Dorsolateral prefrontal cortex (tissue), 122 donors: ENCODE measurements at places on chromosomes 16 and 17.
A peak's percentile ranks its signal among the peaks of the same experiment; 100 is the strongest.

DNA sequence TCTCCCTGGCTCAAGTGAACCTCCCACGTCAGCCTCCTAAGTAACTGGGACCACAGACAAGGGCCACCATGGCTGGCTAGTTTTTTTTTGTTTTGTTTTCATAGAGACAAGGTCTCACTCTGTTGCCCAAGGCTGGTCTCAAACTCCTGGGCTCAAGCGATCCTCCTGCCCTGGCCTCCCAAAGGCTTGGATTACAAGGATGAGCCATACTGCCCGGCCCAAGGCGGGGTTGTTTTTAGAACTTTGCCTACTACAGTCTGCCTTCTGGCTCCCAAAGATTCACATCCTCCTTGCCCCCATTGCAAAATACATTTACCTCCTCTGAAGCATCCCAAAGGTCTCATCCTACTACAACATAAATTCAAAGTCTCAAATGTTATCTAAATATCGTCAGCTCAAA lies 49.5 kb upstream of the PHOSPHO1 start:
- no peak for DNase-seq

DNA sequence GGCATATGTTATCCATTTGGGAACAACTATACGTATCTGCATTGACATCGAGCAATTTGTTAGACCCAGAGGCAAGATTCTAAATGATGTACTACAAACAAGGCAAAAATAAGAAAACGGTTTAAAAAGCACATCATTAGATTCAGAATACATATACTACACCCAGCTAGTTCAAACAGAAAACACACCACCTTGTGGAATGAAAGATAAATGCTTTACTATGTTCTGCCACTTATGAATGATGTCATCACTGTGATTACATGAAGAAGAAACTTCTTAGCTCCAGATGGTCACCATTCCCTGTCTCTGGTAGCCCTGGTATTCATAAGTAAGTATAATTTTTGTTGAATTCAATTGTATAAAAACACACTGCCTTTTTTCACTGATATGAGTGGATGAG lies 7.8 kb downstream of the NACA2 start:
- DNase-seq = no peak

DNA sequence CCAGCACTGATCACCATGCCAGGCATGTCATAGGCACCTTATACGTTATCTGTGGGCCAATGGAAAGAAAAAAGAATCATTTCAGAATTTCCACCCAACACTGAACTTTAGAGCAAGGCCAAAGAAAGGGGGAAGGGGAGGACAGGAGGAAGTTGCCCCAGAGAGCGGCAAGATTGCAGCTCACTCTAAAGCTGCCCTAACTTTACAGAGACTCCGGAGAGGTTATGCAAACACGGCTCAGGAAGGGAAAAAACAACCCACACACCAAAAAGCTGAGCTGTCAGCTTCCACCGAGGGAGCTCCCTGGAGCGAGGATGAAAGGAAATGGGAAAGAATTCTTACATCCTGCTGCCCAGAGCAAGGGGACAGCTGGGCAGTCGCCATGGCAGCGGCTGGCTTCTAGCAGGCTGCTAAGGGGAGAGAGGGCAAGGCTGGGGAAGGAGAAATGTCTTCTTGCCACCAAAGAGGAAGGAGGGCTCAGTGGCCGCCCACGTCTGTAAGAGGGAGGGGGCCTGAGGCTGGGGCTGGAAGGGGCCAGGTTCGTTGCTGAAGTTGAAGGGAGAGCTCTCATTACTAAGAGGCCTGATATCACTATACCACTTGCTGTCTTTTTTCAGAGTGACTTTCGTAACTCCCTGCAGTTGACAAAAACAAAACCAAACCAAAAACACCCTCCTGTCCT lies 18.2 kb downstream of the COTL1 start:
- no peak for DNase-seq

- DNase-seq = no peak
Observed at GRCh38 chr17:80498920-80499410, 22.6 kb upstream of the NPTX1 start.

DNA sequence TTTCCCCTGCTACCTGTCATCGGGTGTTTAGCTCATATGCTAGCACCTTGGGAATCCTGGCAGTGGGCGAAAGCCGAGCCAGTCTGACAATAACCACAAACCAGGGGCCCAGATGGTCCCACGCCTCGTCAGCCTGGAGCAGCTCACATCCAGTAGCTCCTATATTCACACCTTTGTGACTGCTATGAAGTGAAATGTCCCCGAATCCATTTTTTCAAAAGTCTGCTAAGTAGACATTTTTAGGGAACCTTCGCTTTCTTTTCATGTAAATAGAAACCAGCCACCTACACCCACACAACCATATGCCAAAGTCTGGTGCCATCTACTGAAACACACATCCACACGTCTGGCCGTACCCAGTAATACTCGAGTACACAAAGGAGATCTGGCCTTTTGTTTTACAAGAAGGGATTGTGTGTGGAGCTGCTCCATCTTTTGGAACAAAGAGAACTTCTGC lies 176.8 kb downstream of the SLC39A11 start:
- DNase-seq = peak; percentile 47

GRCh38 chr17:77999413-78000173 lies 41.1 kb downstream of the TNRC6C start:
- DNase-seq = no peak

- DNase-seq = no peak
Observed at GRCh38 chr16:29775742-29776408, 2.2 kb upstream of the ZG16 start.

DNA sequence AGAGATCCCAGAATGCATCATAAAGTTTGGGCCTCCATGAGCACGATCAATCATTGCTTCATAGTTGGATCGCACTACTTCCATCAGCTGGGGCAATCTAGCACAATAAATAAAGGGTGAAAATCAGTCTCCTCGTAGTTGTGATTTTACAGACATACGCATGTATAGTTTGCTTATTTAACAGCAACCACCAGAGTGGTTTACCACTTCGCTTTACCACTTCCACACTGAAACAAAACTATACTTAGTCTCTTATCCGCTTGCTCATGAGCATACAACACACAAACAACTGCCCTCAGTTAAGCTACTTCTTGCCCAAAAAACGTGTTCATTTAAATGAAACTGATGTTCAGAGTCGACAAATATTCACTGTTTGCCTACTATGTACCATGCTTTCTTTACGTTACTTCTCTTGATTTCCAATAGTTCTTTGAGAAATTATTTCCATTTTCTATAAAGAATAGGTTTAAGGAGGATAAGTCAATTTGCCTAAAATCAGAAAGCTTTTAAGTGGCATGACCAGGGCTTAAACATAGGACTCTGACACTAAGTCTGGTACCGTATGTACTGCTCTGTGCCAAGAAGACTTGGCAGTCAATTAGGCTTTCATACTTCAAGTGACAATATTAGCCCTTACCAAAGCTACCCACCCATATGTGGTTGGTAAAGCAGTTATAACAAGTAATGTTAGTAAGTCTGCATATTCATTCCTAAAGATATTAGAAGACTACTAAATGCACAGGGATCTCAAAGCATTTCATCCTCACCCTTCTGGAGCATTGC lies 22.0 kb downstream of the SETD6 start:
- no peak for DNase-seq

GRCh38 chr17:79505199-79505598 lies 105.7 kb downstream of the RBFOX3 start:
- no peak for DNase-seq

DNA sequence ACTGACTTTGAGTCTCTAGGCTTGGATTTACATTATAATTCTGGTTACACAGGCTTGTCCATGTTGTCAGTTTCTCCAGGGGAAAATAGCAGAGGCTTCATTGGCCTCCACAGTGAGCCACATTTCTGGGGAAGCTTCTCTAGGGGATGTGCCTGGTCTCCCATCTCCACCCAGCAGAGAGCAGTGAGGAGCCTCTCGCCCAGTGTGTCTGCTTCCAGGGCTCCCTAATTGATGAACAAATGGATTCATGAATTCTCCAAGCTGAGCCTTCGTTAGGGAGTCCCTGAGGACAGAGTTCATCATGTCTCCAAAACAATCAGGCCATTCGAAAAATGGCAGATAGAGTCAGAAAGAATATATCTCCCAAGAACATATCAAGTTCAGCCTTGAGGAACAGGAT lies 162.4 kb upstream of the TOX3 start:
- no peak for DNase-seq

- no peak for DNase-seq
Observed at GRCh38 chr16:87192452-87193073, 124.6 kb downstream of the C16orf95 start.

GRCh38 chr16:73735018-73735417 lies 561.6 kb upstream of the PSMD7 start:
- no peak for DNase-seq

DNA sequence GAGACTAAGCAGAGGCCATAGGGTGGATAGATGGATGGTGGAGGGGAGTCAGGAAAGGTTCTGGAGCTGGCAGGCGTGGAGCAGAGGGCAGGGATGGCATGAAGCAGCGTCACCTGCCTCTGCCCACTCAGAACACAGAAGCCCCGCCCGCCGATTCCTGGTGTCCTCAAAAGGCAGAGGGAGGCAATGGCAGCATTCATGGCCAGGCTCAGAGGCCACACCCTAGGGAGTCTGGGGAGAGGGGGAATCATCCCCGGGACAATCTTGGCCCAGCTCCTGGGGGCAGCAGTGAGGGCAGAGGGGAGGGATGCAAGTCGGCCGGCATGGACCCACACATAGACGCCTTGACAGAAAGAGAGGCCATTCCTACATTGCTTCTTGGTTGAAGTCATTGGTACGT lies 60.7 kb upstream of the CACNG4 start:
- DNase-seq = no peak

DNA sequence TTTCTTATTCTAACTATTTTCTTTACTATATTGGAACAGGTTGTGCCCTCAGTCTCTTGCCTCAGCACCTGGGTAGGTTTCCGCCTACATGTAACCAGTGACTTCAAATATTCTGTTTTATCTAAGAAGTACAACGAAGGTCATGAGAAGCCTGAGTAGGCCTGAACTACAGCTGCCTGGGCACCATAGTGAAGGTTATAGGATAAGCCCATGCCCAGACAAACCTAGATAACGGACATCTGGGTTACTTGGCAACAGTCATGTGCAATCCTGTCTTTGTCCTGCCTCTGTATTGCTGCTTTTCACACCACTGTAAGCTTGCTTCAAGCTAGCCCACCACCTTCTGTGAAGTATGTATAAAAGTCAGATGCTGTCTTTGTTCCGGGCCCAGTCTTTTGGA lies 25.4 kb upstream of the ARL4D start:
- no peak for DNase-seq

DNA sequence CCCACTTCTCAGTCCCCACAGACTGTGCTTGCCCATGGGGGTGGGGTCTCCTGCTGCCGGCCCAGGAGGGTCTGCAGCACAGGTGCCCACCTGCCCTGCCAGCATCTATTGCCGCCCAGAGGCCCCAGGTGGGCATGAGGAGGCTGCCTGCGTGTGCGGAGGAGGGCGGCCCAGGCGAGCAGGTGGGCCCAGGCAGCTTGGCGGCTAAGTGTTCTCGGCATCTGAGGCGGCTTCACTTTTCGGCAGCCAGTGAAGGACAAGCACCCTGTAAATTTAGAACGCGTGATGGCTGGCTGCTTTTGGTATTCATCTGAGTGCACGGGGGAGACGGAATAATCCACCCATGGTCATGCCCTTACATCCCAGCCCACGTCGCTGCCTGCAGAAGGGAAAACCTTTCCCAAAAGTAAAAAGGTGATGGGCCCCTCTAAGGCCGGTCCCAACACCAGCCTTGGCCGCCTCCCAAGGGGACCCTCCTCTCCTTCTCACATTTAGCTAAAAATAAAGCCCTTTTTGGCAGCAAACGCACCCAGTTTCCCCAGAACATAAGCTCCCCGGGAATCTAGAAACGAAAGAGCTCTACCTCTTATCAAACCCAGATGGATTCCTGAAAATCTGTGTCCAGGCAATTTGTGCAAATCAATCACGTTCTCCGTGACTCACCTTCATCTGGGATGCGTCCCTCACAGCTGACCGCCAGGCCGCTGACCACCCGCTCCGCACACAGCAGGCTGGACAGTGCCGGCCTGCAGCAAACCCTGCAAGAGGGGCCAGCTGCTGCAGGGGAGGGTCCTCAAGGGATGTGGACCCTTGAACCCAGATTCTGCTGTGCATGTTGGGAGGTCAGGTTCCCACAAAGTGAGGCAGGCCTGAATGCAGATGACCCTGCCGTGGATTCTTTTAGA lies 79.4 kb downstream of the RBFOX3 start:
- no peak for DNase-seq

DNA sequence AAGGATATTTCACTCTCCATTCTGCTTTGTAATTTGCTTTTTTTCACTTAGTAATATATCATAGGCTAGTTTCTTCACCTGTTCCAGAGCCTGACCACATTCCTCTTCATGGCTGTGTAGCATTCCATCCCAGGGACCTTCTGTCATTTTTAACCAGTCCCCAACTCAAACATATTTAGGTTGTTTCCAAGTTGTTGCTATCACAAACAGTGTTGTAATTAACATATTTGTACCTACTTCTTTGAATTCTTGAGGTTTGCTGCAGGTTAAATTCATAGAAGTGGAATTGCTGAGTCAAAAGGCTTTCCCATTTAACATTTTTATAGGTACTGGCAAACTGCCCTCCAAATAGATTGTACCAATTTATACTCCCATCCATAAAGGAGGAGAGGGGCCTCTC lies 65.1 kb upstream of the MED9 start:
- no peak for DNase-seq

DNA sequence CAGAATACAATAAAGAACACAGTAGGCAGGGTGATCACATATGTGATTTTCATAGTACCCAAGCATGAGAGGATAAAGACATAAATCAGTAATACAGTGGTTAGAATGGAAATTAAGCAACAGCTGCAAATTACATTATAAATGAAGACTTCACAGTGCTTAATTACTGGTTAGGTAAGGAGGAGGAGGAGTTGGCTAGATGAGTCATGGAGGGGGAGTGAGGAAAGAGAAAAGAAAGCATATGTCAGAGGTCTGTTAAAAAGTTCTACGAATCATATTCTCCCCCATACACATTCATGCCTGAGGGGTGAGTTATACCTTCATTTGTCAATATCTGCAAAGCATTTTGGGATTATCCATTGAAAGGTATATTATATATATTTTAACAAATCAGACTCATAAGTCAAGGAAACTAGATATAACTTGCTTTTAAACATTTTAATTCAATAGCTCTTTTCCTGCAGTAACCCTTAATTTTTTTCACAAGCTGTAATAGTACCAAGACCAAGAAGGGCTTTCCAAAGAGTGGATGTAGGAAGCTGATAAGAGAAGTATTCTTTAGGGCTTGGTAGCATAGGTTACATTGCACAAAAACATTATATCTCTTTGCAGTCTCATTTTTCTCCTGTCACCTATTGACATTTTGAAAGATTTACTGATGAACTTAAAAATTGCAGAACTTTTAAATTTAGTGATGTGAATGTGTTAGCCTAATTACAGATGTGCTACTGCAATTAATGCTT lies 99.3 kb downstream of the STXBP4 start:
- DNase-seq = no peak
